ENCODE measurements at places on chromosomes 16 and 17.
A peak's percentile ranks its signal among the peaks of the same experiment; 100 is the strongest.

DNA sequence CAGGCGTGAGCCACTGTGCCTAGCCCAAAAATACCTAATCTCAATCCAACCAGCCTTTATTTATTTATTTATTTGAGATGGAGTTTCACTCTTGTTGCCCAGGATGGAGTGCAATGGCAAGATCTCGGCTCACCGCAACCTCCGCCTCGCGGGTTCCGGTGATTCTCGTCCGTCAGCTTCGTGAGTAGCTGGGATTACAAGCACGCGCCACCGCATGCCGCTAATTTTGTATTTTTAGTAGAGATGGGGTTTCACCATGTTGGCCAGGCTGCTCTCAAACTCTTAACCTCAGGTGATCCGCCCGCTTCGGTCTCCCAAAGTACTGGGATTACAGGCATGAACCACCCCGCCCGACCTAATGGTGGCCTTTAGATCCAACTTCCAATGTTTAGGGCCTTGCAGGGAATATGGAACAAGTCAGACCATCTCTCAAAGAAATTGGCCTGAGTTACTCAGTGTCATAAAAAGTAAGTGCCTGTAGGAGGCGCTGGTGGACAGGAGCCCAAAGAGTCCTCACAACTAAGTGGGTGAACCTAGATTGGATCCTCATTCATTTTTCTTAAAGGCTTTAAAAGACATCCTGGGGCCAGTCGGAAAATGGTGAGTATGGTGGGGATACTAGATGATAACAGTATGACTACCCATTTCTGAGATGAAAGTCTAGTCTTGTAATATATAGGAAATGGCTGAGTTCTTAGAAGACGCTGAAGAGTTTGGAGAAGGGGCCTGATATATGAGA is 4.6 kb downstream of the ZSCAN10 start:
- peak; percentile 15 for DNase-seq

DNA sequence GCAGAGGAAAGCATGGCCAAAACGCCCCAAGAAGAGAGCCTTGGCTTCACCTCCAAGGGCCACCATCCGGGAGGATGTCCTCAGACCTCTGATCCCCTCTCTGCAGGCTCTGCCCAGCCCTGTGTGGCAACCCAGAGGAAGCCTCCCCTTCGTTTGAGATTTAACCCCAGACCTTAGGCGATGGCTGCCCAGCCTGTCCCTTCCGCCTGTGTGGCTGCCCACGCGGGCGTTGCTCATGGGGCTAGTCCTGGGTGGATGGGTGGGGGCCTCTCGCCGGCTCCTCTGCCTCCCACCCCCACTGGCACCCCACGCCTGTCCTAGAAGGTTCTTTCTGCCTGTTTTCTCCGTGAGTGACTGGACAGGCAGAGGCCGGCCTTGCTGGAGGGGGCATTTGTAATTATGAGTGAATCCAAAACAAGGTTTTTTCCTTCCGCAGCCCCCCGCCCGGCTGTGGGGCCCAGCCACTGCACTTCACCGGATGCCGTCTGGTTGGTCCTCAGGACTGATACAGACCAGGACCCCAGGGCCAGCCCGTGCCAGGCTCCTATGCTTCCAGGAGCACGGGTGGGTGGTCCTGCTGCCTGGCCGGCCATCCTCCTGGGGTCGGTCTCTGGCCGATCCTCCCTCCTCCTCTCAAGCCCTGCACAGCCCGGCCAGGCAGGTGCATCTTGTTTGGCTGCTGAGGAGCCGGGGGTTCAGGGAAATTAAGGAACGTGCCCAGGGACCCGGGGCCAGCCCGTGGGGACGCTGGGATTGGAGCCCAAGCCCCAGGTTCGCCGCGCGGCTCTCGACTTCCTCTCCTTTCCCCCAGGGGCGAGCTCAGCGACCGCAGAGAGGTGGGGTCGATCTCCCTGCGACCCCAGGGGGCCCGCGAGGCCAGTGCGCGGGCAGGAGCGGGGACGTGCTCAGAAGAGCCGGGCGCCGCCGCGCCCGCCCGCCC is at the start of gene TMEM235:
TSS of gene TMEM235 (plus strand) at position 636 of the 940 bp plus-strand sequence. CDS start 393 bp downstream, outside the sequence.
- no peak for DNase-seq

DNA sequence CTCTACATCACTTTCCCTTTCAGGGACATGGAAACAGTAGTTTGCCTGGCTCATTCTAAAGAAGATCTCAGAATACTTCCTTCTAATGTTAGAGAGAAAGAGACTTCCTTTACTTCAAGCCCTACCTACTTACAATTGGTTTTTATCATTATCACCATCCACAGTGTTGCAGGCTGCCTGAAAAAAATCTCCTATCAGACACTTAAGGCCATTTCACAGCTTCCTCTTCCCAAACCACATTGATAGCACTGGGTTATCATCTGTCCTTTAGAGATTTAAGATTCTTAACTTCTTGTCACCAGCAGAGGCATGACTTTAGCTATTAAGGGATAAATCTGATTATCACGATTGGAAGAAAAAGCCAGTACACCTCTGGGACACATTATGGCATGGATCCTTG is 178.5 kb upstream of the TBX2 start:
- no peak for DNase-seq

- DNase-seq, result no peak
Measured at GRCh38 chr16:5938607-5939006, 841.0 kb upstream of the EEF2KMT start.

GRCh38 chr17:39461926-39462569 is 762 bp downstream of the CDK12 start:
- peak; percentile 35 for DNase-seq

- DNase-seq, result no peak
Measured at GRCh38 chr17:36657763-36658490, 56.5 kb downstream of the MRM1 start.

DNA sequence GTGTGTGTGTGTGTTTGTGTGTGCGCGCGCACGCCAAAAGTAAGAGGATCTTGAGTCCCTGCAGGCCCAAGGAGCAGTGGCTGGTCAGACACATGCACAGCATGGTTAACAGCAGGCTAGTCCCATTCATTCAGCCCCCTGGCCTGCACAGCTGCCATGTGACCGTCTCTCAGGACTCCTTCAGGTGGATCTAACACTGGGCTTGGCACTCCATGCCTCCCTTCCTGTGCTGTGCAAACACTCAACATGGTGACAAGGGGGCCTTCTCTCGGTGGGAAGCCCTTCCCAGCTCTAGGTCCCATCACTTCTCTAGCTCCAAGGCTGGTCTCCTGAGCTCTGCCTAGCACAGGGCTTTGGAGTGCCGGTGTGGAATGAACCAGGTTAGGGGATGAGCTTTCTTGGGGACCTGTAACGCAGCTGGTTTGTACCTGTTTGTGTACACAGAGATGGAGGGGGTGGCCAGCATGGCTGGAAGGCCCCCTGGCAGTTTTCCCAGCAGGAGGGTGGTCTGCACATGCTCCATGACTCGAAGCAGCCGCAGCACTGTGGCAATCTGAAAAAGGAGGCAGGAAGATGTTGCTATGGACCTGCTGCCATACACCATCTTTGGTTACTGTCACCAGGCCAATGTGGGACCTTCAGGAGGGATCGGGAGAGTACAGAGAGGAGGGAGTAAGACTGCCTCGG is 69.4 kb upstream of the GCSH start:
- DNase-seq, result no peak

- peak; percentile 53 for DNase-seq
Measured at GRCh38 chr16:77898671-77899211, 110.4 kb downstream of the VAT1L start.

GRCh38 chr17:1568950-1569810 is 6.6 kb upstream of the PITPNA start:
- DNase-seq, result no peak

- no peak for DNase-seq
Measured at GRCh38 chr16:76490036-76490639, 212.9 kb downstream of the CNTNAP4 start.

- peak; percentile 49 for DNase-seq
Measured at GRCh38 chr16:30075503-30076275, at the start of gene PPP4C. TSS of gene PPP4C (plus strand) at chr16:30075994. CDS start at chr16:30076378, 384 bp downstream.
